ENCODE measurements at places on chromosomes 3 and 15.

DNA sequence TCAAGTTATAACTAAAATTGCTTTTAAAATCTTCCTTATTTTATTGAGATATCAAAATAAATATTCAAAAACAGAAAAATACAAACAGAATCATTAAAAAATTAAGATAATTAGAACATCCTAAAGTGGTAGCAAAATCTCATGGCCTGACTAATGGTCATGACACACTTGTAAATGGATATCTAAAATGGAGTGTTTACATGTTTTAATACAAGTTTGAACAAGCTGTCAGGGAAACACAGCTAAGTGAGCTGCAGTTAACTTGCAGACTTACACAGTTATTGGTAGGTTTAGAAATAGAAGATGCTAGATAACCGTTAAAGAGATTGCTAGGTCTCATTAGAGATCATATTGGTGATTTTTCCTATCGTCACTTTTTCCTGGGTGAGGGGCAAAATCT, 242.3 kb downstream of the LPP start:
- no peak overlapping the region for H3K27ac ChIP-seq
- no peak overlapping the region for H3K4me3 ChIP-seq

GRCh38 chr15:78050441-78050809, 27.1 kb downstream of the TBC1D2B start:
- H3K27me3 ChIP-seq = no peaks in the 10 kb centered on the region
- no peak for DNase-seq
- H3K4me3 ChIP-seq = no peak overlapping the region

DNA sequence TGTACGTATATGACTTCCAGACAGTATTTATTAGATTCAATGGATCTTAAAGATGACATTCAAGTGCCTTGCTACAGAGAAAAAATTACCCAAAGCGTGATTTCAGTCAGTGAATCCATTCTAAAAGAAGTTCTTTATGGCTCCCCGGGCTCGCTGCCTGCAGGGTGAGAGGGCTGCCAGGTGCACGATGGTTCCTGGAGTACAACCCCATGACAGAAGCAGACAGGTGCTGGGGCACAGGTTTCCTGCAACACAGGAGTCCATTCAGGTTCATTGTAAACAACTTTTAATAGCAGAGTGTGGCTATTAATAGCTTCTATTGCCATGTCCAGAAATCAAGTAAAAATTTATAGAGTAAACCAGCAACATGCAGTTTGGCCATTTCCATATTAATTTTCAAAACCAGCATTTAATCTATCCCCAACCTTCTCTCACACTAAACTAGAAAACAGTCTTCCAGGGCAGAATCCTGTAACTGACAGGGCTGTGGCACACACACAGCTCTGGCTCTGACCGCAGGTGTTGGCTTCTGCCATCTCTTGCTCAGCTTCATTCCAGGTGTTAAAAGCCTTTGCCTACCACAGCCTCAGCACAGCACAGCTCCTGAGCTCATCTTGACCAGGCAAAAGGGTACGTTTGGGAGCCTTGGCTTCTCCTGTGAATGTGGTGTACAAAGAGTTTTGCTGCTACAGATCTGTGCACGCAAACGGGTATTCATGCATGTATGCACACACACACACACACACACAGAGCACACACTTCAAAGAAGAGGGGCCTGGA, 185.9 kb downstream of the MEX3B start:
- DNase-seq = peak; percentile 87
- H3K27ac ChIP-seq = peak overlapping the region; percentile 93
- H3K36me3 ChIP-seq = no peaks in the 10 kb centered on the region
- H3K4me3 ChIP-seq = peak overlapping the region; percentile 19

DNA sequence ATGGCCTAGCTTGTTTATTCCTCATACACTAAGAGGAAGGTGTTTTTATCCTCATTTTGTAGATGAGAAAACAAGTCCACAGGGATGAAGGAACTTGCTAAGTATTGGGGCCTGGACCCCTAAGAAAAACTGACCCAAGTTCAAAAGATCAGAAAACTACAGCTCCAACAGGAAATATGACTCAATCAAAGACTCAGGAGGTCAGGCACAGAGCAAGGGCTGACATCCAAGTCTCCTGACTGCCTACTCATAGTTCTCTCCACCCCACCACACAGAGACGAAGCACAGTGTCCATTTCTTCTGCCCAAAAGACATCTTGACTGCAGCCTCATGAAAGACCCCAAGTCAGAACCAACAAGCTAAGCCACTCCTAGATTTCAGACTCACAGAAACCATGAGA, 26.9 kb upstream of the TPM1 start:
- no peaks in the 10 kb centered on the region for H3K27me3 ChIP-seq
- no peak overlapping the region for H3K27ac ChIP-seq
- no peaks in the 10 kb centered on the region for H3K4me1 ChIP-seq
- DNase-seq = no peak
- no peak overlapping the region for H3K4me3 ChIP-seq

GRCh38 chr3:33231756-33232465, 13.3 kb upstream of the SUSD5 start:
- H3K27ac ChIP-seq = no peak overlapping the region
- DNase-seq = no peak
- no peaks in the 10 kb centered on the region for H3K27me3 ChIP-seq
- no peak overlapping the region for H3K4me3 ChIP-seq
- H3K4me1 ChIP-seq = no peaks in the 10 kb centered on the region

DNA sequence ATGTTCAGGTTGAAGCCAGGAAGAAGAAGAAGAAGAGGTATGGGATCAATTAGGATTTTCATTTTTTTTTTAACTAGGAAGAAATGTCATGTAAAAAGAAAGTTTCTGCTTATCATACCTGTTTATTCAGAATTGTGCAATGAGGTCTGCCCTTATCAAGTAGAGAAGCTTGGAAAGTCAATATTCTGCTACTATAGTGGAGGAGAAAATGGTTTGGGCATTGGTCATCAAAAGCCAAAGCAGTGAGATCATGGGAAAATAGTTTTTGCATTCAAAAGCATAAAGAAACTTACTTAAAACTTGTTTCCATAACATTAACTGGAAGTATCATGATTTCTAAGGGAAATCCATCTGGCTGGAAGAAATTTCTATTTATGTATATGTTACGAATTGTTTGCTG, 1239.2 kb downstream of the NSUN3 start:
- no peak for DNase-seq
- H3K27me3 ChIP-seq = no peaks in the 10 kb centered on the region
- no peaks in the 10 kb centered on the region for H3K36me3 ChIP-seq
- no peaks in the 10 kb centered on the region for H3K4me1 ChIP-seq
- no peak overlapping the region for H3K27ac ChIP-seq

DNA sequence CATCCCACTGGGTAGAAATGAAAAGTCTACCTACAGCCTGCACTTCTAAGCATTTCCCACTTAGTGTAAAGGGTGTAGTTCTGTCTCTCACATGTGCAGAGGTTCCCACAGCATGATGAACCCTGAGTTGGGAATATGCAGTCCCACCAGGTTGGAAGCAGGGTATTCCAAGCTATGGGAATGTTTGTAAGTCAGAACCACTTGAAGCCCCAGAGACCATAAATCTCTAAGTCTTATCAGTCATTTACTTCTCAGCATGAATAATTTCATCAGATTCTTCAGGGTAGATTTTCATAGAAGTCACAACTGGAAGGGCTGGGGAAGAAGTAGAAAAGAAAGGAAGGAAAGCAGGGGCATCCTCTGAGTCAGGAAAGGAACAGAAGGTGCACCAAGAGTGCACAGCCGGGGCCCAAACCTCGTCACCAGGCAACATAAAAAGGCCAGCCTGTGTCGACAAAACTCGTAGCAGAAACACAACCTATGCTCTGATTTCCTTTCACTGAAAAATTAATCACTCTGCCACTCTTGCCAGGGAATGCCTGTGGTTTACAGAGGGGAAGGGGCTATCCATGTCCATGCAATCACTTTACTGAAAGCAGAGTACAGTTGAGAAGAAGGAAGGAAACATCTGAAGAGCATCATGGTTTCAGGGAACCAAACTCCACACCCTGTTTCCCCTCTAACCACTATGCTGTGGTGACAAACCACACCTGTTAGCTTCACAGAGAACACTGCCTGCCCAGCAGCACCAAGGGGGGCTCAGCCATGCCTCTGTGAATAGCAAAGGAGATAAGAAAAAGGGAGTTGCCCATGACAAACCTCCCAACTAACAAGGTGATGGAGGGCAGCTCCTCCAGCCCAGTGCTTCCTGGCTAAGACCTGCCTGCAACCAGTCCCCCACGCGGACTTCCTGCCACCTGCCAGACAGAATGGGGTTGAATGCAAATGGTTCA, 40.5 kb downstream of the SH3BP5 start:
- peak overlapping the region; percentile 87 for H3K27ac ChIP-seq
- DNase-seq = peak; percentile 81
- peaks cover 21% of the 10 kb centered on the region for H3K4me1 ChIP-seq
- H3K4me3 ChIP-seq = peak overlapping the region; percentile 48
- no peaks in the 10 kb centered on the region for H3K27me3 ChIP-seq
- no peaks in the 10 kb centered on the region for H3K36me3 ChIP-seq

GRCh38 chr3:67551361-67552016, 102.9 kb downstream of the SUCLG2 start:
- no peak for DNase-seq
- H3K4me3 ChIP-seq = no peak overlapping the region
- H3K27me3 ChIP-seq = no peaks in the 10 kb centered on the region
- H3K4me1 ChIP-seq = no peaks in the 10 kb centered on the region
- H3K36me3 ChIP-seq = no peaks in the 10 kb centered on the region
- no peak overlapping the region for H3K27ac ChIP-seq

DNA sequence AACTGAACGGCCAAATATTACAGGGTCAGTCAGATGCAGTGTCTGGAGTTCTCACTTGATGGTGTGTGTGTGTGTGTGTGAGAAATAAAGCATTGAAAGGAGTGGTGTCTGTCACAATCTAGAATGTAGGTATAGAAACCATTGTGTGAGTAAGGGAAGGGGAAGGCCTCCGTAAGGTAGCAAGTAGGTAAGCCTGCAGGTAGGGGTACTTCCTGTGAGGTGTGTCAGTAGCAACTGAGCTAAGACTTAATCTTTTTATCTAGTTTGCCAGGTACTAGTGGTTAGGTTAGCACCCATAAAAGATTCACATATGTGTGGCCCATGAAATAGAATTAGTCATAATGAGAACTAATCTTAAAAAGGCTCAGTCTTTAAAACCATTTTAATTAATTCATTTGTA, 1517.8 kb downstream of the SI start:
- no peaks in the 10 kb centered on the region for H3K36me3 ChIP-seq
- H3K27me3 ChIP-seq = no peaks in the 10 kb centered on the region
- no peak for DNase-seq
- H3K27ac ChIP-seq = no peak overlapping the region
- no peaks in the 10 kb centered on the region for H3K4me1 ChIP-seq

GRCh38 chr3:95407709-95408463, 1345.0 kb downstream of the NSUN3 start:
- no peaks in the 10 kb centered on the region for H3K36me3 ChIP-seq
- H3K27me3 ChIP-seq = no peaks in the 10 kb centered on the region
- DNase-seq = peak; percentile 24
- H3K4me1 ChIP-seq = no peaks in the 10 kb centered on the region
- no peak overlapping the region for H3K27ac ChIP-seq
- H3K4me3 ChIP-seq = no peak overlapping the region

GRCh38 chr3:10248984-10249748, 907 bp downstream of the TATDN2 start:
- no peaks in the 10 kb centered on the region for H3K36me3 ChIP-seq
- no peaks in the 10 kb centered on the region for H3K27me3 ChIP-seq
- H3K4me1 ChIP-seq = peaks cover 13% of the 10 kb centered on the region
- H3K4me3 ChIP-seq = peak overlapping the region; percentile 85
- DNase-seq = peak; percentile 34

DNA sequence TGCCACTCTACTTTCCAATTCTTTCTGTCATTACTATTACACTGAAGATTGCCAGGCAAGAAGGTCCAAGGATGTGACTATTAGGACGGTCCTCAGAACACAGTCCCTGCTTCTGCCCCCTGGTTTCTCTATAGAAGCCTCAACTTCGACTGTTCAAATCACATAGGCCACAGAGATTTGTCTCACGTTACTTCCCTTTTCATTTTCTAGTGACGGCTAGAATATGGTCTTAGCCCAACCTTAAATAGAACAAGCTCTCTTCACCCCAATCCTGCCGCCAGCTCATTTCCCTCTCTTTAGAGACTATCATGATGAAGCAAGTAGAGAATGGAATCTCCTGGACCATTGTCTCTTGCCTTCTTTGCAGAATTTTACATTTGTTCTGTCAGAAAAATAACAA, 84.9 kb downstream of the TIGIT start:
- H3K27ac ChIP-seq = no peak overlapping the region
- H3K4me1 ChIP-seq = no peaks in the 10 kb centered on the region
- no peaks in the 10 kb centered on the region for H3K27me3 ChIP-seq
- DNase-seq = no peak
- no peaks in the 10 kb centered on the region for H3K36me3 ChIP-seq
- no peak overlapping the region for H3K4me3 ChIP-seq

DNA sequence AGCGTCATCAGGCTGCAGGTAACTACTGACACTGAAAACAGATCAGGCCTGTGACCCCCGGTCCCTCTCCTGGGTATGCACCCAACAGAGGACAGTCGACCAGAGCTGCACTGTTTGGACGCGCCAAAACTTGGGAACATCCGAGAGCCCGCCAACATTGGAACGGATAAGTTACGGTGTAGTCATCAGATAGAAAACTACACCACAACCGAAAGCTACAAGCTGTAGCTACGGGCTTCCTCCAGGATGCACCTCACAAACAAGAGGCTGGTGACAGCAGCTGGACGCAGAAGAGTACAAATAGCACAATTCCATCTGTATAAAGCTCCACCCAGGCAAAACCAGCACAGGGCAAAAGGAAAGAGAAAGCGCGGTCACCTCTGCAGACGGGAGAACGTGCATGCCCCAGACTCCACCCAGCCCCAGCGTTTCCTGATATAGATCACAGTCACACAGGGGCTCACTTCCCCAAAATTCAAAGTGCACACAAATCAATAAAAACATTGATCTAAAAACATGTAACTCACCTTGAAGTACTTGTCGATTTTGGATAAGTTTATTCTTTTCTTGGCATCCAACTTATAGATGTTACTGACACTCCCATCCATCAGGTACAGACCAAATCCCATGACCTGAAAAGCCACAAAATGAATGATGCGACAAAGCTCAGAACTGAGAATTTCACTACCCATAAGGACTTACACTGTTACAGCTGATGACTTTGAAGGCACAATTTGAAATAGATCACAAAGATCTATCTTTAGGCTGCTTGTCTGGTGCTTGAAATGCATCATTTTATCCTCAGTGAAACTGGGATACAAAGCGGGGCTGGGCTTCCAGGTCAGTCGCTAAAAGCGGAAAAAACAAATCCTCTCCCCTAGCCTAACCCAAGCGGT, 43.3 kb downstream of the CYFIP1 start:
- no peaks in the 10 kb centered on the region for H3K27me3 ChIP-seq
- H3K36me3 ChIP-seq = no peaks in the 10 kb centered on the region
- H3K4me1 ChIP-seq = no peaks in the 10 kb centered on the region
- DNase-seq = no peak
- no peak overlapping the region for H3K4me3 ChIP-seq

GRCh38 chr3:141353652-141354495, 14.4 kb upstream of the ZBTB38 start:
- no peak for DNase-seq
- no peaks in the 10 kb centered on the region for H3K27me3 ChIP-seq
- no peaks in the 10 kb centered on the region for H3K36me3 ChIP-seq
- H3K27ac ChIP-seq = no peak overlapping the region
- no peak overlapping the region for H3K4me3 ChIP-seq

All from MM.1S (cell line).